ENCODE measurements at places on chromosomes 3 and 15.

DNA sequence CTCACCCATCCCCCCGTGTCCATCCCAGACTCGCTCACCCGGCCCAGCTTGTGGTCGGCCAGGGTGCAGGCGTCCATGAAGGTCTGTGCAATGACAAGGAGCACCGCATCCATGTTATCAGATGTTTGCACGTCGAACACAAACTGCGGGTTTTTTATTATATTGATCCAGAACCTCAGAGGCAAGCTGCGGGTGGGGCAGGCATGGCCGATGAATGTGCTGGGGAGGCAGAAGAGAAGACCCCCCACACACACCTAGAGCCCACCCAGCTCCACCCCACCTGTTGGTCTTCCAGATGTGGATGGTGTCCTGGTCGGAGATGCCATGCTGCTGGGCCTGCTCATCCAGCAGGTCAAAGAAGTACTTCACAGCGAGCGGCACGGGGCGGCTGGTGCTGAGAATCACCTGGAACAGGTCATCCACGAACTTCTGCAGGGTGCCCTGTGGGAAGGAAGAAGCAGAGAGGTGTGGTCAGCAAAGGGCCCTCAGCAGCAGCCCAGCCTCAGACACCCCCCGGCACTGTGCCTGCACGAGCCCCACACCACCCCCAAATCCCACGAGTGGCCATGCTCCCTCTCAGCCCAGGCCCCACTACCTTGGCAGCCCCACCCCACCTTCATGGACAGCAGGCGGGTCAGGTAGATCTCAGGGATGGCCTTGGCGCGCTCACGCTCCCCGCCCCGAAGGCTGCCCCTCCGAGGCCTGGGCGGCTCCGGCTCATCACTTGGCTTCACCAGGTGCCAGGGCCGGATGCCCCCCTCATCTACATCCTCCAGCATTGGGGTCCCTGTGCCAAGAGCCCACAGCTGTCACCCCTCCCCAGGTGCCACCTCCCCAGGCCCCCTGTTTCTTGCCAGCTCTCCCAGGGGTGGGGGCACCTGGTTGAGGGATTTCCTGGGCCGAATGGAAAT lies 20.3 kb downstream of the PLXNB1 start:
- DNase-seq, result no peak

DNA sequence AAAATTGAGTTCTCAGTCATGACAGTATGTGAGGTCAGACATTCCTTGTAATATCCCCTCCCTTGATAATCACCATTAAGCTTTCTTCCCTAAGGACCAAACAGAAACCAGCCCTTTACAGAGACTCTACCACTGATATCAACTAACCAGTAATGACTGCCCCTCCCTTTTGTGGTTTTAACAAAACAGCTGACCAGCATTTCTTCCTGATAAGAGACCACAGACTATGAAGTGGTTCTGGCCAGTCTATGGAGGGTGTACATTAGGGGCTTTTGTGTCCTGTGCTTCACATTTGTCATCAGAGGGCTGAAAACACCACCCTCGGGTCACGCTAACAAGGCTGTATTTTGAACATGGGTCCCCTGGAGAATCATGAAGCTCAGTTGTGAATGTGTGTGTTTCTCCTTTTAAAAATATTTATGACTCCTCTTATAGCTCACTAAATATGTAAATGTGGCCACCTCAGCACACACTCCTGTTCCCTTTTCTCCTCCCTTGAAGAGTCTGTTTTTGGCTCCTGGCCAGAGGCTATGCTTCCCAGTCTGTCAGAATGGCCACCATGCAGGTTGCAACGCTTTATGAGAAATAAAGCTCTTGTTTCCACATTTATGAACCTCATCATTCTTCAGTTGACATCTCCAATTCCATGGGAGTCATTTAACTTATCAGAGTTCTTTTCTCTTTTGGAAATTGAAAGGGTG lies 239.3 kb downstream of the CPNE4 start:
- DNase-seq, result no peak

- DNase-seq, result no peak
Measured at GRCh38 chr3:5292512-5292911, 105.0 kb downstream of the EDEM1 start.

DNA sequence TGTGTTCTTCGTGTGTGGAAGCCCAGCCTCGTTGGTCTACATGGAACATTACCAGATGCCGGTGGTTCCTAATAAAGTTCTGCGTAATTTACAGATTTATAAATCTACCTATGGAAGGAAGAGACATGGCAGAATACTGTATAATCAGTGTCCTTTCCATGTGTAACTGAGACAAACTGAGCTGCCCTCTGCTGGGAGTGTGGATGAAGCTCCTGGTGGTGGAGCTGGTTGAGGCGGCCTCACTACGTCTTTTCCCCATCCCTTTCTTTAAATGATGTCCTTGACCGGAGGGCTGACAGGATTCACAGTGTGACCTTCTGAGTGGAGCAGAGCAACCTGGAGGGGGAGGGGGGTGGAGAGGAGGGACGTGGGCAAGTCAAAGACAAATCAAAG lies 267.0 kb upstream of the CHRM5 start:
- no peak for DNase-seq

DNA sequence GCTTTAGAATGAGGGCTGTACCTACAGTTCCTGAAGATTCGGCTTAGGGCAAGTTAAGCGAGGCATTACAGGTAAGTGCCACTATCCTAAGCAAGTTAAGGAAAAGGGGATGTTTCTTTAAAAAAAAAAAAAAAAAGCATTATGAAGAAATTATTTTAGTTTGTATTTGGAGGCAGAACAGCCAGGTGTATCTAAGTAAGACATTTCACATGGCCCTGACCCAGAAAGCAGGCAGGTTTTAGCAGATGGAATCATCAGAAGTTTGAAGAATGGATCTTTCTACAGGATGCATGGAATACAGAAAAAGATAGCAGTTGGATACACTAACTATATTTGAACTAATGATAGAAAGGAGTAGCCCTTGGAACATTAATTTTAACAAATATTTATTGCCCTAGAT lies 105.6 kb downstream of the OSBPL10 start:
- DNase-seq, result no peak

- DNase-seq, result no peak
Measured at GRCh38 chr3:180571831-180572598, 29.9 kb upstream of the TTC14 start.

DNA sequence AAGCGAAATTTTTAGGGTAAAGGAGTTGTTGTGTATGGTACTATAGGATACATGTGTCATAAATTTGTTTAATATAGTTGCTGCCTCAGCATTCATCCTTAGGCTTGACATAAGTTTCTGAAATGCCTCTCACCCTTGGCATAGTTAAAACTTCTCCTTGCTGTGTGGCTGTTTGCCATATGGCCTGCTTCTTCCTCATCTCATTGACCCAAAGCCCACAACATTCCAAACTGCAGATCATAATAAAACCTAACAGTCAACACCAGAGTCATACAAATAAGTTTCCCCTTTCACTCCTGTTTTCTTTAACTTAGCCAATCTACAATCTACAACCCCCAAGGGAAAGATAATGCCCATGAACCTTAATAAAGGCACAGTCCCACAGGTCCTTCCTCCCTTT lies 136.6 kb downstream of the TMCC1 start:
- DNase-seq, result no peak

DNA sequence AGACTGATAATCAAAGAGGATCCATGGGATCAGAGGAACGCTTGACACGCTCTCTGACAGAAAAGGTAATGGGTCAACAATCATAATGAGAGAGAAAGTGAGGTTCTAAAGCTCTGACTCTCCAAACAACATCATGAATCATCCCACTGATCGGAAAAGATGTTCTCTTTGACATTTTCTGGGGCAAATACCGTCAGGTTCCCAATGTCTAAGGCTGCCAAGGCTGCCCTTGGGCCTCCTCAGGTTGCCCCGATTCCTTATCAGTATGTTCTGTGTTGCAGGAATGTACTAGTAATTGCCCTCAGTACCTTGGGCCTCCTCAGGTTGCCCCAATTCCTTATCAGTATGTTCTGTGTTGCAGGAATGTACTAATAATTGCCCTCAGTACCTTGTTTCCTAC lies 60.9 kb downstream of the NPTN start:
- DNase-seq, result no peak

DNA sequence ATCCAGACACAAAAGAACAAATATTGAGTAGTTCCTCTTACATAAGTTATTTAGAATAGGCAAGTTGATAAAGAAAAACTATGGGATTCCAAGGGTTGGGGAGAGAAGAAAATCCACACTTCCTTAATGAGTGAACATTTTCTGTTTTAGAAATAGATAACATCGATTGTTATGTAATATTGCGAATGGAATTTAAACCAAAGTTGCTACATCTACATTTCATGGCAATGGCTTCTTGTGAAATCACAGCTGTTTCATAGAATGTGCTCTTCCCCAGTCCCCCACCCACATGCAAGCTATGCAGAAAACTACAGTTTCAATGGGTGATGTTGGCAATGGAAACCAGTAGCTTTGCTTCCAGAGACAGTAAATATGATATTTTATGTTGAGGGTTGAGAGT lies 1639.5 kb downstream of the SI start:
- DNase-seq, result no peak

DNA sequence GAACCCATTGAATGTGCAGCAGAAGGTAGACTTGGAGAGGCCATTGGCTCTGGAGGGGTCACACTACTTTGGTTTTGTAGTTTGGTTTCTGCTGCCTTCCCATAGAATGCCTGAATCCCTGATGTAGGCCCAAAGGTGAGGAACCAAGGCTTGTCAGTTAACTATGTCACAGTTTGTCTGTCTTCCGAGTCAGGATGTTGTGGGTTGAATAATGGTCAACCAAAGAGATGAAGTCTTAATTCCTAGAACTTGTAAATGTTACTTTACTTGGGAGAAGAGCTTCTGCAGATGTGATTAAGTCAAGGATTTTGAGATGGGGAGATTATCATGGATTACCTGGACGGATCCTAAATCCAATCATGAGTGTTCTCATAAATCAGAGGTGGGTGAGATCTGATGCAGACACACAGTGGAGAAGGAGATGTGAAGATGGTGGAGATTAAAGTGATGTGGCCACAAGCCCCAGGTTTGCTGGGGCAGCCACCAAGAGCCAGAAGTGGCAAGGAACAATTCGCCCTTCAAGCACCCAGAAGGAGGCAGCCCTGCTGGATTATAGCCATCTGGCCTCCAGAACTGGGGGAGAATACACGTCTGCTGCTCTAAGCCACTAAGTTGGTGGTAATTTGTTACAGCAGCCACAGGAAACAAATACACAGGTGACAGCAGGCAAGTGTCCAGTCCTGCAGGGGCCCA lies 2.3 kb upstream of the CCR8 start:
- no peak for DNase-seq

GRCh38 chr3:108412121-108412750 lies 98.2 kb downstream of the MYH15 start:
- no peak for DNase-seq

- peak; percentile 85 for DNase-seq
Measured at GRCh38 chr3:174949523-174949922, 90.4 kb downstream of the NAALADL2 start.

- DNase-seq, result peak; percentile 39
Measured at GRCh38 chr3:42061713-42062380, 29.3 kb upstream of the TRAK1 start.

GRCh38 chr3:10835406-10835805 lies 19.4 kb downstream of the SLC6A11 start:
- DNase-seq, result no peak

DNA sequence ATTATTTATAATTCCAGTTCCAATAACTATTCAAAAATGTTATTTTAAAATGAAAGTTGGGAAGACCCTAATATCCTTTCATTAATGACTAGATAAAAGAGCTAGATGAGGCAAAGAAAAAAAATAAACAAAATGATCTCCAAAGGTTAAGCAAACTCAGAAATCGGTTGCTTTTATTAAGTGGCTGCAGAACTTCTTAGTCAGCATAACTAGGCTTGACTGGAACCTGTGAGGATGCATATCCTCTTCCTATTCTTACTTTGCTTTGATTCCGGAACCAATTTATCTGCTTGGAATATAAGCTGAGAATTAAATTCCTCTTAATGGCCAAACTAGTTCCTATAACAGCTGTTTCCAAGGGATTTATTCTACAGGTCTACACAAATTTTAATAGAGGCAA lies 10.7 kb downstream of the GAP43 start:
- DNase-seq, result no peak

GRCh38 chr3:38722781-38723568 lies 73.5 kb upstream of the SCN5A start:
- DNase-seq, result no peak

Measured in smooth muscle cell of the brain vasculature (primary cell).